RKO (cell line): ENCODE measurements at places on chromosomes 5 and 9.

- no peak for DNase-seq
Measured at GRCh38 chr5:108257996-108258395, 123.9 kb downstream of the FBXL17 start.

GRCh38 chr5:17860660-17861315 lies 226.5 kb downstream of the TAF11L14 start:
- DNase-seq, result peak; percentile 5

DNA sequence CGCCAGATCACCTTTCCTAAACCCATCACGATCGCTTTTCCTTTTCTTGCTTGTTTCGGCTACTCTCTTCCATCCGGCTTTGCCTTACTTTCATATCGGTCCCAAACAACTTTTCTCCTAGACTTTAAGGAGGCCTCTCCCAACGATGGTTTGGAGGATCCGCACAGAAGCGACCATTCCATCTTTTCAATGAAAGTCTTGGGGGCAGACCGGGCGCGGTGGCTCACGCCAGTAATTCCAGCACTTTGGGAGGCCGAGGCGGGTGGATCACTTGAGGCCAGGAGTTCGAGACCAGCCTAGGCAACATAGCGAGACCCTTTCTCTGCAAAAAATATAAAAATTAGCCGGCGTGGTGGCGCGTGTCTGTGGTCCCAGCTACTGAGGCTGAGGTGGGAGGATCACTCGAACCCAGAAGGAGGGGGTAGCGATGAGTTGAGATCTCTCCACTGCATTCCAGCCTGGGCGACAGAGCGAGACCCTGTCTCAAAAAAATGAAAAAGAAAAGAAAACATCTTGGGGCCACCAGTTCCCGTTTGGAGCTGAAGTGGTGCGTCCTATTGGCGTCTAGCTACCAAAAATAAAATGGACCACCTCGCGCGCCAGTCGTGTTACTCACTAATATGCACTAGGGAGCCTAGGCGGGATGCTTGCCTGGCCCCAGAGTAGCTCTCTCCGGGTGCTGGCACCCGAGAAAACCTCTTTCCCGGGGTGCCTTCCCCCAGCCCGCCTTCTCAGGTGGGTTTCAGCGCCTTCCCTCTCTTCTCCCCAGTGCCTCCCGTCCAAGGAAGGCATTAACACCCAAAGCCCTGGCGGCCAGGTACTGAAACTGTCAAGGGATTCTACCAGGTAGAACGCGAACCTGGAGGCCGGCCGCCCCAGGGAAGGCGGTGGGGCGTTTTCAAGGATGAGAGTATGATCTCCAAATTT lies 800 bp upstream of the AP3B1 start:
- no peak for DNase-seq

DNA sequence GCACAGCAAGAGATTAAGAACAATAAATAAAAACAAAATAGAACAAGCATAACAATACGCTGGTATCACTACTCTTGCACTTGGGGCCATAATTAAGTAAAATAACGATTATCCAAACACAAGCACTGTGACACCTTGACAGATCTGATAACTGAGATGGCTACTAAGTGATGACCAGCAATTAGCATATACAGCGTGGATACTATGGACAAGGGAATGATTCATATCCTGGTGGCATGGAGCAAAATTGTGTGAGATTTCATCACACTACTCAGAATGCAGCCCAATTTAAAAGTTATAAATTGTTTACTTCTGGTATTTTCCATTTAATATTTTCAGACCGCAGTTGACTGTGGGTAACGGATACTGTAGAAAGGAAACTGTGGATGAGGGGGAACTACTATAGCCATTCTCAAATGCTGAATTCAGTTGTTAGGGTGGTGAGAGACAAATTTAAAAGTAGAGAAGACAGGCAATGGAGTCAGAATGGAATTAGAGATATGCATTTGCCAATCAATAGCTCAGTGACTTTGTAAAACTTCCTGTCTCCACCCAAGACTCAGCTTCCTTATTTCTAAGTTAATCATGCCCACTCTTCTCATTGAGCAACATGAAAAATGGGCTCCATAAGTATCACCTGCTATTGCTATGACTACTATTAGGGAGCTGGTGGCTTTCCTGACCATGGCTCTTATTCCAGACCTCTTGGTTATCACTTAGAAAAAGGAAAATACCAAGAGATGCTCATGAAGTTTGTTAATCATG lies 300.8 kb downstream of the TRIM32 start:
- peak; percentile 36 for DNase-seq

DNA sequence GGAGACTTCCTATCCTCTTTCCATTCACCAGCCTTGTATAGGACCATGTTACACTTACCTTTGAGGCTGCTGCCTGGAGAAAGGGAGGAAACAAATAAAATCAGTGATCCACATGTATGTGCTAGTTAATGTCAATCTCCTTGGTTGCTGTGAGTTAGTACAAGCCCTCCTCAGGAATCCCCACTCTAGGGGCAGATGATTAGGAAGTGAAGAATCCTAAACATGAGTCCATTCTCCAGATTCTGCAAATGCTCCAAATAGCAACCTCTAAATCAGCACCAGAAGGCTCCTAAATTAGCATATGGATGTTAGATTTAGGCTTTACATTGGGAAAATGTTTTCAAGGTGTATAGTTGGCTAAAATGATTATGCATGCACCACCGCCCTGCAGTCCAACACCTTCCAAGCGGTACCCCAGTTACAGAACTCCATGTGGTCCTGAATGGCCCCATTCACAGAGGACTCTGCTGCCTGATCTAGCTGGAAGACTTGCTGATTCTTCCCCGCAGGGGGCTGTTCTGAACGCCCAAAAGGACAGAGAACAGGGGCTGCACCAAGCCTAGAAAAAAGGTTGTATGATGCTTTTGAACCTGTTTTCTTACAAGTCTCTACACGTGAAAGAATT lies 123.2 kb downstream of the TLE1 start:
- no peak for DNase-seq

DNA sequence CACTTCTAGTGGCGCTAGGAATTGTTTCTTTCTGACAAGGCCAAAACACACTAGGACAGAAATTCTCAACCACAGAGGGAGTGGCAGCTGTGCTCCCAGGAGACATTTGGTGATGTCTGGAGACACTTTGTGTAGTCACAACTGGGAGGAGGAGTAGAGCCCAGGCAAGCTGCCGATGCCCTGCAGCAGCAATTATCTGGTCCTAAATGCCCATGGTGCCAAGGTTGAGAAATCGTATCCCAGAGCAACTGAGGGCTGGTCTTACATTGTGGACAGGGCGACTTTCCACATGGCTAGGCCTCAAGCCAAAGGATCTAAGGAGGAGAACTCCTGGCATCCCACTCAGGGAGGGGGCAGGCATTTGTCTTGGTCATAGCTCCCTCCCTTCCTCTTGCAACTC lies 259.9 kb downstream of the GADD45G start:
- no peak for DNase-seq
